ENCODE measurements at places on chromosomes 5 and 9.

DNA sequence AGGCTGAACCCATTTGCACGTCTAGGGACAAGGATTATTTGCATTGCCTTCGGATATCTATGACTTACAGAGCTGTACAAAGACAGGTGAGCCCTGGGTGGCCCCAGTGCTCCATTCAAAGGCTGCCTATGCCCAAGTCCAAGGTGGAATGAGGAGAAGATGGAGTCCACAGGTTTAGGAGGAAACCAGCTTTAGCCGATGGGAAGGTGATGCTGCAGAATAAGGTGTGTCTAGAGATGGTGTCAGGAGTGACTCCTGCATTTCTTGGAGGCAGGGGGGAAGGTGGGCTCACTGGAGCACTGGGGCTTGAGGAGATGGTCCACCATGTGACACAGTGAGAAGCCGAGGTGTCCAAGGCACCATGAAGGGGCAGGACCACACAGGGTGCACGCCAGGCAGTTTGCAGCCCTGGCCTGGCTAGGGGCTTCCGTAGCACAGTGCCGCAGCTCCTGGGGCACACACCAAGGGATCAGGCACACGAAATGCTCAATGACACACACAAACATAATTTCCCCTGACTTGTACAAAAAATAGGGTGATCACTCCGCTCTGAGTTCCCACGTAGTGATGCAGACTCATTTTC, 32.1 kb downstream of the SEMA4D start:
- no peak for DNase-seq

DNA sequence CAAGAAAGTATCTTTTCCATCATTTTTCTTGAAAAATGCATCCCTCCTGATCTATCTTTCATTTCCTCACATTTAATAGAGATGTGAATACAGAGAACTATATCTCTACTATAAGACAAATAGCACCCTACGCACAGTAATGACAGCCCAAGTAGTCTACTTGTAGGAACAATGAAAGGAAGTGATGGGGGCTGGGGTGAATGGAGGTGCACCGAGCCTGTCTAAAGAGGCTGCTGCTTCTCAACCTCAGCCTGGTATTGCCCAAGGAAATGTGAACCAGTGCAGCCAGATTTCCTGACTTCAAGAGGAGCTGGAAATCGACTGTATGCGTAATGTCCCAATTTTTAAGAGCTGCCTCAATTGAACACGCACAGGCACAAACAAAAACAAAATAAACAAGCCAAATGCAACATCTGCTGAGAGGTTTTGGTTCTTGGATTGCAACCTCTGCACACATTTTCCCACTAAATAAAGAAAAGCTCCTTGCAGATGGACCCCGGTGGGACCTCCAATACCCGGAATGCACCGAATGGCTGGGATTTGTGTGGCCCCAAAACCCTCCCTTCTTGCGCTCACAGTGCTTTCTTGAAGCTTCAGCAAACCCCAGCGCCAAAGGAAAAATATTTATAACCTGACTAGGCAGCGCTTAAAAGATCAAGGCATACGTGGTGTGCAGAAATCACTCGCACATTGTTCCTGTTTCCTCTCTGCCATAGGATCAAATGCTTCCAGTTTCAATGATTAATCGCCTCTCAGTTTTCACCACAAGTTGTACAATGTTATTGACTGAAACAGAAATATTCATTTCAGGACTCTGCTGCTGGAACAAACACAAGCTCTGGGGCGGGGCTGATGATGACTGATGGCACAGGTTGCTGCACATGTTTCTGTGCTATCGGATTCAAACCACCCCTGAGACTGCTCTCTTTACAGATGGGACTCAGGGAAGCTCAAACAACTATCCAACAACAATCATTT, 68.3 kb downstream of the KCNIP1 start:
- DNase-seq, result no peak

GRCh38 chr5:180284149-180284548, 7.7 kb downstream of the MAPK9 start:
- DNase-seq, result no peak

- DNase-seq, result no peak
These were observed 18.5 kb downstream of the TMEM245 start for GRCh38 chr9:109101202-109101595.

DNA sequence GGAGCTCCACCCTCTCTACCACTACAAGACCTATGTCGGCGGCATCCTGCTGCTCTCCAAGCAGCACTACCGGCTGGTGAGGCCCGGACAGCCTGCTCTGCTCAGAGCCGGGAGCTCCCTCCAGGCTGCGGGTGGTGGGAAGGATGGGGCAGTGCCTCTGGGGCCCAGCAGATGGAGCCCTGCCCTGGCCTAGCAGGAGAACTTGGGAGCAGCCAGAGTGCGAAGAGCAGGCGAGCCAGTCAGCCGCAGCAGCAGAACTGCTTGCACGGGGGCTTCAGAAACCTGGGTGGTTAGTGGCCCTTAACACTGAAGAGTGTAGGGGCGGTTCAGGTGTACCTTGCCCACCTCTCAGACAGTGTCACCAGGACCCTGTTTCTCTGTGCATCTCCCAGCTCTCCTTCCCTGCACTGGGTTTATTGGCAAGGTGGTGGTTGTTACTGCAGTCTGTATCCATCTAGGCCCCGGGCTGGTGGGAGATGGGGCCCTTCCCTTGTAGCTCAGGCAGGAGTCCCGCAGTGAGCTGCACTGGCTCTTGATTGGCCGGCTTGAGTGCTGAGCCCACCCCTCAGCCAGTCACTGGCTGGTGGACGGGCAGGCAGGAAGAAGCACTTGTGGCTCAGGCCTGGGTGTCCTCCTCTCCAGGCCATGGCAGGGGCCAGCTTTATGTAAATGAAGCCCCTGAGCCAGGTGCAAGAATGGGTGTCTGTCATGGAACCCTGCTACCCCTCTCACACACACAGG, 7.7 kb downstream of the B4GALT7 start:
- DNase-seq, result no peak

GRCh38 chr5:60883229-60883628, 39.2 kb upstream of the ELOVL7 start:
- DNase-seq, result no peak

GRCh38 chr9:109424618-109425017, 73.5 kb downstream of the PTPN3 start:
- DNase-seq, result no peak

- no peak for DNase-seq
These were observed 98.4 kb upstream of the ZNF366 start for GRCh38 chr5:72605632-72606031.

DNA sequence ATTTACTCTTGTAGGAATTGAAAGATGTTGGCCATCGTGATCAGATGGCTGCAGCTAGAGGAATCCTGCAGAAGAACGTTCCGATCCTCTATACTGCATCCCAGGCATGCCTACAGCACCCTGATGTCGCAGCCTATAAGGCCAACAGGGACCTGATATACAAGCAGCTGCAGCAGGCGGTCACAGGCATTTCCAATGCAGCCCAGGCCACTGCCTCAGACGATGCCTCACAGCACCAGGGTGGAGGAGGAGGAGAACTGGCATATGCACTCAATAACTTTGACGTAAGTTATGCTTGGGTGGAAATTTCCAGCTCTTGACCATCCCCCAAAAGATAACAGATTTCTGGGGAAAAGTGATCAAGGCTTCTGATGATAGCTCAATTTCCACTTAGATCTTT, 50.6 kb downstream of the LRRTM2 start:
- no peak for DNase-seq

GRCh38 chr9:113620377-113621161, 157.0 kb downstream of the RGS3 start:
- peak; percentile 74 for DNase-seq

DNA sequence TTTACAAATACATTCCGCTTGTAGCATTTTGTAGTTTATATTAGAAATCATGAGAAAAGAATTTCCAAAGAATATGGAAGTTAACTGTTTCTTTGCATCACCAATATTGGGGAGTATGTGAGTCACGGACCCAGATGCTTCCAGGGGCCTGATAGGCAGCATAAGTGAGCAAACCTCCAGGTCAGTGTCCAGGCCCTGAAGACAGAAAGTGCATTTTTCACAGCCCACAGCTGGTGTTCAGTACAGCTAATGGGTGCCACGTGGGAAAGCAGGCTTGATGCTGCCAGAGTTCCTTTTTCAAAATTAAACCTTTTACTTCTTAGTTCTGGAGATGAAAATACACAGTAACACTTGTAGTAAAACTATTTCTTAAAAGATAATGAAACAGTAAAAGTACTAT, 454.4 kb upstream of the ACTBL2 start:
- DNase-seq, result peak; percentile 9

DNA sequence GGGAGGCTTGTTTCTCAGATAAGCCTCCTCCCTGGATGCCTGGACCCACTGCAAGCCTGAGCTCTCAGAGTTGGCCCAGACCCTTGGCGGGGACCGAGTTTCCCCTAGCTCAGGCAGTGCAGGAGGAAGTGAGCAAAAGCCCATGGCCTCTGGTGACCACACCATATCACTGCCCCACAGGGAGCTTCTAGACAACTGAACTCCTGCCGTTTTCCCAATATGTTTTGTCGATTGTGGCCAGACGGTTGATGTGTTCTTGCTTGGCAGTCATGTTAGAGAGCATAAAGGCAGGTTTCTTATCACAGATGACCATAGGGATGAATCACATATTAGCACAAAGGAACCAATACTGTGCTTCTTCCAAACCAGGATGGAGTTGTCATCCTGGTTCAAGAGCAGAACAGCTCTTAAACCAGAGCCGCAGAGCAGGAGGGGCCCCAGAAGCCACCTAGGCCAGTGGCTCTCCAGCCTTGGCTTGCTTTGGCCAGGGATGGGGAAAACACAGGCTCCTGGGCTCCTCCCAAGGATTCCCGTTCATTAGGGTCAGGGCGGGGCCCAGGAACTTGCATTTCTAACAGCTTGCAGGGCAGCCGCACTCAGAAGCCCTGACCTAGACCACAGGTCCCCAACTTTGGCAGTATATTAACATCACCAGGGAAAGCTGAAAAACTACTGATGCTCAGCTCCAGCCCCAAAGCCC, 113.1 kb upstream of the TBC1D2 start:
- DNase-seq, result no peak

- DNase-seq, result no peak
These were observed 503.4 kb downstream of the PDE4D start for GRCh38 chr5:59390074-59390659.

DNA sequence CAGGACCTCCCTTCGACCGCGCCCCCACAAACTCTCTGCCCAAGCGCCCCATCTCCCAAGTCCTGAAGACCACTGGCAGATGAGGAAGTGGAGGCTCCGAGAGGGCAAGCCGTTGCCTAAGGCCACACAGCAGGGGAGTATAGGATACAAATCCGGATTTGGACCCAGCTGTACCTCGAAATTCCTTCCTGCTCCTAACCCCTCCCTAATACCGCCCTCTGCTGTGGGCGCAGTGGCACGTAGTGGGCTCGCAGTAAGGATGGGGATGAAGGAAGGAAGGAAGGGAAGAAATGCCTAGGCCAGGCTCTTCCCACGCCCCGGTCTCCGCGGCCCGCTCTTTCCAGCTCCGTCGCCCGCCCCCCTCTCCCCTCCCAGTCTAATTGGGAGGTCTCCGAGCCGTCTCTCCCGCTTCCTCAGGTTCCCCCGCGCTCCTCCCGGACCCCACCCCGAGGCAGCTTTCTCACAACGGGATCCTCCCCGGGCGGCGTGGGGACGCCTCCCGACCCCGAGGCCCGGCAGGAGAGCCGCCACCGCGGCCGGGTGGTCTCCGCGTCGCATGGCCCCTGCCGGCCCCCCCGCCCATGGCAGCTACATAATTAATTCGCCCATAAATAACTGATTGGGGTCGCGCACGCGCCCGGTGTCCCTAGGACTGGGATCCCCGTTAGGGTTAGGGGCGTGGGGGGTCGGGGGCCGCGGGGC, 138.9 kb downstream of the C9orf50 start:
- DNase-seq, result no peak

DNA sequence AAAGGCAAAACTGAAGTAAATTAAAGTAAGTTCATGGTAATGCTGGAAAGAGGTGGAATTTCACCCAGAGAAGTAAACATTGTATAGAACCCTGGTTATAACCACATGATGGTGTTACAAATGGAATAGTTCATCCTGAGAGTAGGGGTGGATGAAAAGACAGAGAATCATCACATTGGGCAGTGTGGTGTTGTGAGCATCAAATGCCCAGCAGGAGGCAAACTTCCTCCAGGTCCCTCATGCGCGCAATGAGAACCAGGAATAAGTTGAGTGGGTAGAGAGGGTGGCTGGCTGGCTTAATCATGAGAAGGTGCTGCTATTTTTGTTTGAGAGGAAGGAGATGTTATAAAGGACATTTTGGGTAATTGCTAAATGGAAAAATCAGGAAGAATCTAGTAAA, 163.3 kb upstream of the HMHB1 start:
- no peak for DNase-seq

- no peak for DNase-seq
These were observed 148.8 kb downstream of the SLC24A2 start for GRCh38 chr9:19640014-19640413.

GRCh38 chr5:153816870-153817269, 221.8 kb downstream of the FAM114A2 start:
- DNase-seq, result no peak

DNA sequence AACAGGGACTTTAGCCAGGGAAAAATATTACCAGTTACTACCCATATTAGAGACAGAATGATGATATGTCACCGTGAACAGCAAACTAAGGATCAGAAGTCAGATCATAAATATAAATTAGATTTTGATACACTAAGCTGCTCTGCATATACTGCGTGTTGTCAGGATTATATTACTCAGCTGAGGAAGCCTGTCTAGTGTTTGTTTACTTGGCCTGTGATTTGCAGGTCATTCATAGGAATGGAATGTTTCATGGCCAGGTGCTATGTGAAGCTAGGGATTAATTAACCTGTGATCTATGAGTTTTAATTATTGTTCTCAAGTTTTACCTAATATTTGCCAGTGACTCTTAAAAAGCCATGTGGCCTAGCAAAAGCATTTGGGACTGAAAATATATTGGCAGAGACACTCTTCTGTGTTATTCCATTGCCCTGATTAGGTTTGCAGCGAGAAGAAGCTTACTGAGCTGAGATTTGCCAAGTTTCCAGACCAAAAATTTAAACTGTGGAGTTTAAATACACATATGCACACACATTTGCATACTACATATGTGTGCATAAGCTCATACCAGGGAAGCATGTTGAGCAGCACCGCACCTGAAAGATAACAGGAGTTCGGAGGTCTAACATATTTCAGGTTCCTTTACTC, 496.3 kb upstream of the GRIA1 start:
- DNase-seq, result no peak

- no peak for DNase-seq
These were observed 119.5 kb downstream of the TRPM3 start for GRCh38 chr9:71001780-71002386.

DNA sequence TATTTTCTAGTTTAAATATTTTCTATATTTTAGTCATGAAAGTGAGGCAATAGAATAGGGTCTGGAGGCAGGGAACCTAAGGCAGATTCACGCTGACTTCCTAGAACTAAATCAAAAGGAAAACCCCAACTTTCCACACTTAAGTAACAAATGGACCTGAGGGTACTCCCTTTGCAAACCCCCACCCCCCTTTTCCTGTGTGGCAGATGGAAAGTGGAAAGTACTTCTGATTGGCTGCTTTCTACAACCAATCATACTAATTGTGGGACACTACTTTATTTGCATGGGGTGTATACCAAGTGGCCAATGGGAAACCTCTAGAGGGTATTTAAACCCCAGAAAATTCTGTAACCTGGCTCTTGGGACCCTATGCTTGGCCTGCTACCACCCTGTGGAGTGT, 4.8 kb upstream of the CENPH start:
- DNase-seq, result no peak
